ENCODE measurements at places on chromosomes 5 and 9. TPM values are rescaled to one million over a fixed set of nuclear protein-coding genes. Genes with fewer than 3 reads are reported as not detected.

DNA sequence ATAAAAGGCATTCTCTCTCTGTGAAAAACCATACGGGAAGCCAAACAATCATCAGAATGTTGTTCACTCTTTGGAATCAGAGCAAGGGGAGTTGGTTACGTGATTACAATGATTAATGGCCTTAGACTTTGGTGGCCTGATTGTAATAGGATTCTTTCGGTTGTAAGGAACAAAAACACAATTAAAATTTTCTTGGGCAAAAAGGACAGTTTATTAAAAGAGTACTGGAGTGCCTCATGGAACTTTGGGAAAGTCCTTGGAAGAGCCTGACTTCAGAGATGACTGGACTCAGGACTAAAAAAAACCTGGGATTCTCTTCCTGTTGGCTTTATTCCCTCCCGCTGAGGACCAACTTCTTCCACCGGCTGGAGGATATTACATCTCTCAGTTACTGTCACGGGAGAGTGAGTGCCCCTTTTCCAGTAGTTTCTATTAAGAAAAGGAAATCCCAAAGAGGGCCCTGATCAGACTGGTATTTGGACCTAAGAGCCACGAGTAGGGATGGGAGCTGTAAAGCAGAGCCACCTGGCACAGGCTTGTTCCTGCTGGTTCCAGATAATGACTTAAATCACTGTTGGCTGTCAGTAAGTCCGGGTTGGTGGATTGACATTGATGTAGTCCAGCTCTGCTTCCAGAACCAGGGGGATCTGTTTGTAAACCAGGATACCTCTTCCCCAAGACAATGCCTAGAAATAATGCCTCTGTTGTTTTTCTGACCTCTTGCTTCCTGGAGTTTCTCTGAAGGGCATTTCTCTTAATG lies 53.9 kb downstream of the CFAP95 start:
- DNase-seq, result no peak

DNA sequence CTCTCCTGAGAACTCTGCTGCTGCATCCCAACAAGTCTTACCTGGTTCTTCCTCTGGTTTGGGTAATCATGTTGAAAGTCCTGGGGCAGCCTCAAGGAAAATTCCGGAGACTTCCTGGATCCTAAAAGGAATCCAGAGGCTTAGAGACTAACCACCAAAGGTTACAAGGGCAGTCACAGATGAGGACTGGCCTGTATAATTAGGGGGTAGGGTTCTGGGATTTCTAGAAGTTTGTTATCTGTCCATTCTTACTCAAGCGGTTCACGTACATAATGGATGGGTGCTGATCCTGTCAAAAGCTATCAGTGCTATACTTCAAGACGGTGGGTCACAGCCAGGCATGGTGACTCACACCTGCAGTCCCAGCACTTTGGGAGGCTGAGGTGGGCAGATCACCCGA lies 51.4 kb upstream of the EPB41L4B start:
- no peak for DNase-seq

DNA sequence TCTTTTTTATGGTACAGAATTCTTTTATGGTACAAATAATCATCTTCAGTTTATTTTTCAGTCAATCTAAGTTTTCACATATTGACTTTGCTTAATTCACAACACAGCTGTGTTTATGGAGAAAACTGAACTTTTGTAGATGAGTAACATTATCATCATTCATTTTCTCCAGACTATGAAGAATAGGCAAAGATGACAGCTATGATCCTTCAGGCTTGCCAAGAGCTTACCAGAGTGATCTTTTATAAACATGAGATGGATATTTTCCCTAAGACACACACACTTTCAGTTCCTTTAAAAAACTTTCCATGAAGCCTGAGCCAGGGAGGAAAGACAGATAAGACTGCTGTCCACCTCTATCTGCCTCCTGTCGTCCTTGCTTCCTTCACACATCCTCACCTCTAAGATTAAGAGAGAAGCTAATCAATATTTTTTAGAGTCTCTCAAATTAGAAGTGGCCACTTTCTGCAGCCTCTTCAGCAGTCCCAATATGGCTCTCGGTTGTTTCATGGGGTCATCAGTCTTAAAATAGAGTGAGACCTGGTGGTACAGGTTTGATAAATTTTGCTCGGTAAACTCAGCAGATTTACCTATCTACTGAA lies 108.1 kb upstream of the SLC27A6 start:
- DNase-seq, result no peak

GRCh38 chr5:90640484-90641059 lies 82.0 kb downstream of the ADGRV1 start:
- no peak for DNase-seq

GRCh38 chr5:33167541-33167940 lies 273.2 kb upstream of the TARS1 start:
- DNase-seq, result no peak

- no peak for DNase-seq
Measured at GRCh38 chr5:123178683-123179082, 89.6 kb downstream of the PRDM6 start.

- DNase-seq, result no peak
Measured at GRCh38 chr9:73166468-73166867, 14.8 kb downstream of the ANXA1 start.

DNA sequence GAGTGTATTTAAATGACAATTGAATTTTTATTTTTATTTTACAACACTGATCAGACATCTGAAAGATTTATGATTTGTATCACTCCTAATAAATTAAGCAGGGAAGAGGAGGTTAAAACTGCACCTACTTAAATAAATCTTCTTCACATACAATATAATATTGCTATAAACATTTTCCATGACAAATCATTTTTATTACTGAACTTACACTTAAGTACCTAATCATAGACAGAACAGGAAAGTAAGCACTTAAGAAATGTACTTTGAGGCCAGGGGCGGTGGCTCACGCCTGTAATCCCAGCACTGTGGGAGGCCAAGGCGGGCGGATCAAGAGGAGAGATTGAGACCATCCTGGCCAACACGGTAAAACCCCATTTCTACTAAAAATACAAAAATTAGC lies 3.8 kb downstream of the PFDN1 start:
- no peak for DNase-seq

GRCh38 chr9:120702075-120702474 lies 12.2 kb downstream of the MEGF9 start:
- DNase-seq, result no peak

GRCh38 chr5:60285910-60286309 lies 392.4 kb upstream of the PDE4D start:
- no peak for DNase-seq

- DNase-seq, result no peak
Measured at GRCh38 chr9:112233769-112234168, 58.7 kb upstream of the SUSD1 start.

DNA sequence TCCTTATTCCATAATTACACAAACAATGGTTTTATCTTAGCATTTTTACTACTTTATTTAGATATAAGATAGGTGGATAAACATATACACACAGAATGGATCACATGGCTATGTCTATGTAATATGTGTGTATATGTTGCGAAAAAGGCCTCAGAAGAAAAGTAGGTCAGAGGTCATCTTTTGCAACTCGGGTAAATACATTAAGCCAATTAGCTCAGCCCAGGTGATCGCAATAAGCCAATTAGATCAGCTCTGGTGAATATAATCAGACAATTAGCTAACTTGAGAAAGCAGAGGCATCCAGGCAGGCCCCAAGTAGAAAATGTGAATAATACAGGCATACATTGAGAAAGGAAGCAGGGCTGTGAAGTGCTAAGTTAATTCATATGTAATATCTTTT lies 24.3 kb downstream of the SLCO4C1 start:
- no peak for DNase-seq

DNA sequence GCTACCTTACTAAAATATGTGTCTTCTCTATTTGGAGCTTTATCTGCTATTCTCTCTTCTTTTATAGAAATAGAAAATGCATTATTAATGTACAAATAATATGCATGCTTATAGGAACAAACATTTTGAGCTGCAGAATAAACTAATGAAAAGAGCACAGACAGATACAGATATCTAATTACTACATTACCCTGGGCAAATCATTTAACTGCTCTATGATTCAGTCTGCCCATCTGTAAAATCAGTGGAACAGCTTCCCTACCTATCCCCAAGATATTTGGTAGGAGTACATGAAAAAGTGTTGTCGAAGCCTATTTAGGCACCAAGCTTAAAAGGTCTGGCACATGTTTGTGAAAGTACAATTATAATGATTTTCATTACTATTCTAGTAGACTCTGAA lies 166.3 kb downstream of the EFNA5 start:
- no peak for DNase-seq

DNA sequence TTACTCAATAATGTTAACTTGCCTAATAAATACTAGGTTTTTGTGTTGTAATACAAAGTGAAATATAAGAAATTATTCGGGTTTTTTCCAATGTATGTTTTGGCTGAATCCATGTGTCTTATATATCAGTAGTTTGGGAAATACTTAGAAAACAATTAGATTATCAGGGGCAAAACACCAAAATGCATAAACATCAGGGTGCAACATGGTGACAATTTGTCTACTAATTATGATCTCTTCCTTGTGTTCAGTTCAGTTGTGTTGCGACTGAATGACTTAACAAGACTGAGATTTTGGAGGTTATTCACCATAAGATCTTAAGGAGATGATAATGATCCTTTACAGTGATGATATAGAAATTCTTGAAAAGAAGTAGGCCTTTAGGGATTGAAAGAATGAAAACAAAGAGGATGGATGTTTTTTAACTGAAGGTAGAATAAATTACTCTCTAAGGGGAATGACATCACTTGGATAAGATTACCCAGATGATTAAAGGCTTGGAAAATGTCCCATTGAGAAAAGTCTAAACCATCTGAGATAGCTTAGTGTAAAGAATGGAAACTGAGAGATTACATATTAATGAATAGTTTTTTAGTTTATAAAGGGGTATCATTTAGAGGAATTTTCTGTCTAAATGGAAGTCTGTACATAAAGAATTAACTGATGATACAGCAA lies 415.8 kb downstream of the SPATA31D1 start:
- DNase-seq, result no peak

DNA sequence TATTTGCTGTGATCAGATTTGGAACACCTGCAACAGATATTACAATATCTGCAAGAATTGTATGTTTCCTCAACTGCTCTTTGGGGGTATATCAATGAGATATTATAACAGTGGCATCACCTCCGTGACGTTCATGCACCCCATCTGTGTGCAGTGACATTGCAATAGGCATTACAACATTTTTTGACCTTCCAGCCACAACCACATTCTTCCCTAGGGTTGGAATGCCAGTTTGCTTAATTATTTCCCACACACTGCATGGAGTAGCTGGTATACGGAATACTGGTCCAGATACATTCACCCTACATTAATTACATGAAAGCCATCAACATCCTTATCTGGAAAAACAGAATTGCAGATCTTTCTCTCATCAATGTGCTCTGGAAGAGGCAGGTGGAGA lies 42.3 kb downstream of the FBXO4 start:
- DNase-seq, result no peak

GRCh38 chr9:121398374-121398773 lies 28.3 kb upstream of the STOM start:
- DNase-seq, result no peak

DNA sequence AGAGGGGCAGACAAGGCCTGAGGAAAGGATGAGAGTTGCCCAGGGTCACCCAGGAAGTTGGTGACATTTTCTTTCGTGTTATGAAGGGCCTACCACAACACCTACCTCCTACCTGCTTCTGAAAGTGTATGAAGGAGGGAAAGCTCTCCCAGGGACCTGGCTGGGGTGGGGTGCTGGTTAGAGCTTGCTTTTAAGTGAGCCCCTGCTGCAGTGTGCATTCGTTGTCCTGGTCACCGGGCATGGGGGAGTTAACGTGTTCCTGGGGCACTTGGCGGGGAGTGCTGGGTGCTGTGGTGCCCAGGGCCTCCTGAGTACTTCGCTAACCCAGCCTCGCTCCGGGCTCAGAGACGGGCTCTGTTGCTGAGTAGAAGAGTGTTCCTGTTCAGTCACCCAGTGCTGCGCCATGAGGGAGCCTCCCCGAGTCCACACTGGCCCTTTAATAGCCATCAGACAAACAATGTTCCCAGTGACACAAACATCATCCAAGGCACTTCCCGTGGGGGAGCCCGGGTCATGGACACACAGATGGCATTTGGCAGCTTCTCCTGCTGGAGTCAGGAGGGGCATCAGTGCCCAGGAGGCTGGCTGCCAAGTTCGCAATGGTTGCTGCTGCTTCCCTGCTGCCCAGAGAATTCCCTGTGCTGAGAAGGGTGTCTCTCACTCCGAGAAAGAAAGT lies 85.7 kb downstream of the AMBP start:
- no peak for DNase-seq

DNA sequence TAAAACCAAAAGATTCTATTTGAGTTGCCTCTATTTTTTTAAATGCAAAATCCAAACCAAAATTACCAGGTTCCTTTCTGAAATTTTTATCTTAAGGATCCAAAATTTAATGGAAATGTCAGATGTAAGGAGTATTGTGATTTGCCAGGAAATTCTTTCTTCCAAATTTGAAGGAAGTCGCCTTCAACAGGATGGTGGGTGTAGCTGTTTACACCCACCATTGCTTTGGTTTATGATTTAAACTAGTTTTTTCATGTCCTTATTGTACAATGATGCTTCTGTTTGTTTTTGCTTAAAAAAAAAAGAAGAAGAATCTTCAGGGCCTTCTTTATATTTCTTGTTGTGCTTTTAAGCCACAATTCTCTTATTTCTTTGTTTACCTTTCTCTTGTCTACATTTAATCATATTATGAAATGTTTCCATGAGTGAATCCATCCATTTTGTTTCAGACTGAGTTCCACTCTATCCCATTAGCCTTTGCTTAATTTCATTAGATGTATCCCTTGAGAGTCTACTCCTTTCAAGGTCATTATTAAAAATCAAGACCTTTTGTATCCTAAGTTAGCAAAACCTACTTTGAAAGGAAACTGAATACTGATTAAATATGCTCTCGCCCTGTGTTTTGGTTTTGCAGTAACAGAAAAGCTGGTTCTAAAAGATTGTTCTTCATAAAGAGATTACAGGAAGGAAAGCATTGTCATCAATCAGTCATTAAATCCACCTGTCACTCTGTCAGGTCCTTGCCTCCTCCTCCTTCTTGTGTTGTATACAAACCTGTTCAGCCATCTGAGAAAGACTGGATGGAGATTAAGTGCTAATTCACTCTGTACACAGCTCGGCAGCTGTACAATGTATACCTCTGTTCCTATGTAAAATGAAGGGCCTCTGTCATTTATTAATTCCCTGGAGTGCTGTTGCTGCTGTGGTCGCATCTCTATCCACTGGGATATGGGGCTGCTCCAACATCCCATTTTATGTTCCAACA lies 45.5 kb upstream of the SLC2A8 start:
- no peak for DNase-seq

DNA sequence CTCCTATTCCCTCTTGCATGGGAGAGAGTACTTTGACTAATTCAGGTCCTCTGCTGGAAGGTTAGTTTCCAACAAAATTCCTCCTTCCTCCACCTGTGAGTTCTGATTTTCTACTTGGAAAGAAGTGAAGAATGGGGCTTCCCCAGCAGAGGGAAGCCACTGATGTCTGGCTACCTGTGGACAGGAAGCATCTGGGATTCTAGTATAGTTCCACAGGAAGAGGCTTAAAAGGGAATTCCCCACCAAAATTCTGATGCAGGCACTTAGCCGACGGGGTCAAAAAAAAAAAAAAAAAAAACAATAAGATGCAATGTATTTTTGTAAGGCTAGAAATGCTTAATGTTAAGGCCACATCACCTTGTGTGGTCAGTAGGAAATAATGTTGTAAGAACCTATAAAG lies 33.4 kb downstream of the PCDHGC5 start:
- DNase-seq, result no peak

TJP2 gene
- 160 TPM for total RNA-seq

SLC4A9 gene
- 0.24 TPM for total RNA-seq

ENHO gene
- total RNA-seq, result not detected

RNF208 gene
- total RNA-seq, result 14.2 TPM

ADGRV1 gene
- total RNA-seq, result 3.5 TPM

OBP2B gene
- total RNA-seq, result not detected
